ENCODE measurements at places on chromosomes 6 and 20.
A peak's percentile ranks its signal among the peaks of the same experiment; 100 is the strongest.

DNA sequence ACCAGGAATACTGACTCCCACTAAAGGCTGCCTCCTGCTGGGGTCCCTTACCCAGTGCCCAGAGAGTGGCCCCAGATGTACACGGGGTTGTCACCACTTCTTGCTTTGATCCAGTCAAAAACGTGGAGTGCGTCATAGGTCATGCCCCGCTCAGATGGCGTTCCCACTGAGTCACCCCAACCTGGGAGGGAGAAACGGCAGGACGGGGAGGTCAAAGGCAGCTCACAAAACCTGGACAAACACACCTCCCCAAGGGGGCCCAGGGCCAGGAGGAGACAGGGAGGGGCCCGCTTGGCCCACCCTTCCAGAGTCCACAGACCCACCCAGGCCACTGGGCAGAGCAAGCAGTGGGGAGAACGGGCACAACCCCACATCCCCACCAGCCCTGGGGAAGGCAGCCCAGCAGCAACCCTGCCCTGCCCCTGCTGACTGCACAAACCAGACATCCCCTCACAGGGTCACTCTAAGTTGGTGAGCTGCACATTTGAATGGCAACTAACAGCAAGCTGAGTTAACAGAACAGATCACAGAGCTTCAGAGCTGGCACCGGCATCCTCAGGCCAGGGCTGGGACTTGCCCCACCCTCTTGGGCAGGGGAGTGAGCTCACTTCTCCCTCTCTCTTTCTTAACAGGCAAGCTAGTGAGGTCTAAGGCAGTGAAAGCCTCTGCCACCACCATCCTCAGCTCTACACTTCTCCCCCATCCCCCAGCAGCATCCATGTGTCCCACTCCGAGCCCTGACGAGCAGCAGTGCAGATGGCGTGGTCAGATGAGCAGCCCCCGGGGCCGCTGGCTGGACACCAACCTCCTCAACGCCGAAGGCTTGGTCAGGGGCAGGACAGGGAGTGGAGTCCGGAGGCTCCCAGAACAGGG is 61.7 kb downstream of the PYGB start:
- DNase-seq, result no peak

DNA sequence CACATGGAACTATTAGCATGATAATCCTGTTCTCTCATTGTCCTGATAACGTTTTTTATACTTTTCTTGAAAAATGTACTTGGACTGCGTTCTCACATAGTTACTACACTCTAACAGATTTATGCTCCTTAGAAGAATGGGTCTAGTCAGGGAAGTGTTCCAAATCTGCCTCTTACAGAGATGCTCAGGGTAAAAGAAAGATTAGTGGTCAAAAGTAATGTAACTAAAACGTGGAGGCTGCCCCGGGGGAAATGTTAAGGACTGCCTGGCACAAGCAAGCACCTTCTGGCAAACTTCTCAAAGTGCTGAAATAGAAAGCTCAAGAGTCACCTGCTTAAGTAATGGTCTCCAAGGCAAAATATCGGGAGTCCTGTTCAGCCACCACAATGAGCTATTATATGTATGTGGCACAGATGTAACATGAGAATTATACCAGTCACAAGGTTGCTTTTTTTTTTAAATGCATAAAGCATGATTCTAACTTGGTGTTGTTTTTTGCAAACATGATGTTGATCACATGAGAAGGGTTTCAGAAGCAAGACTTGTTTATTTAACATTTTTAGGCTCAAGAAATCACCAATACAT is 244.5 kb upstream of the JARID2 start:
- DNase-seq, result no peak

DNA sequence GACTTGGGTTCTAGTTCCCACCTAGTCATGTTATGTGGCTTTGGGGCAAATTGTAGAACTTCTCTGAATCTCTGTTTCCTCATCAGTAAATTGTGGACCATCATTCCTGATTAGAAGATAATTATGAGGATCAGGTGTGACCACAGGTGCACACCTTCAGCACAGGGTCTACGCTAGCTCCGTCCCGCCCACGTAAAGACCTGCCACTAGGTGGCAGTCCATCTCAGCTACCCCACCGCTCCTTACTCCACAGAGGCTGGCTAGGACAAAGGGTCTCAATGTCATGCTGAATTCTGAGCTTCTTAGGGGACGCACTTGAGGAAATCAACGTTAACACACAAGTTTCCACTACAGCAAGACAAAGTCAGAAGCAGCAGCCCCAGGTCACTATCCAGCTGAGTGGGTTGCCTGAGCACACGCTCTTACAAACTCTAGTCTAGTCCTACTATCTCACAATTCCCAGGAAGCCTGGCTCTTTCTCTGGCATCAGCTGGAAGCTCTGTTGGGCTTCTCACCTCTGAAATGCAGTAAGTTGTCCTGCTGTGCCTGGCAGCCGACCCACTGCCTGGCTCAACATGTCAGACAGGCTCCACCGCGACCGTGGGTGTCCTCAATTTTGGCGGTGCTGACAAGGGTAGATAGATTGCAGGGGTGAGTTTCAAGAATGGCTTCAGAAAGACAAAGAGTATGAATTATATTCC is 2.0 kb upstream of the PLCG1 start:
- DNase-seq, result no peak

- no peak for DNase-seq
Measured at GRCh38 chr6:105035299-105035698, 78.4 kb downstream of the LIN28B start.

GRCh38 chr20:49659056-49659455 is 54.6 kb downstream of the B4GALT5 start:
- DNase-seq, result no peak

DNA sequence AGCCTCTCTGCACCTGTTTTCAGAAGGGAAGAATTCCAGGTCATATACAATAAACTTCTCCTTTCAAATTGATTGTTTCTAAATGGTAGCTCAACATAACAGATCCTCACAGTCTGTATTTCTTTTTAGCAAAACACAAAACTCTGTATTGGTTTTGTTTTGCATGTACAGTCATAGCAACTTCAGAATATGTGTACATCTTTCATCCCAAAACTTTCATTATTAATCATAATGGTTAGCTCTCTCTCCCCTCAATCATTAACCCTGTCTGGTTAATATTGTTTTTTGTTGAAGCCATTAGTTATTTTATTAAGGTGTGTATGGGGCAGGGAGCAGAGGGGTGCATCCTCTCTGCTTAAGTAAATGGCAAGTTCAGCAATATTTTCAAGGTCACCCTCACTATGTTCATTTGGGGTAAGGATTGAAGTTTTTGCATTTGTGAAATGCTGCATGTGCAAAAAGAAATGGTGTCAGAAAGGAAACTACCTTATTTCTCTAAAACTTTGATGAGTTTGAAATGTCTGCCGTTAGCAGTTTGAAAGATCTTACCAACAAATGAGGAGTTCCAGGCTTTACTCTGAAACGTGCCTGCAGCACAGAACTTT is 136.8 kb upstream of the BTBD3 start:
- no peak for DNase-seq

GRCh38 chr6:166415306-166415705 is 32.6 kb upstream of the MPC1 start:
- DNase-seq, result no peak

- DNase-seq, result no peak
Measured at GRCh38 chr6:158357570-158358216, 45.4 kb downstream of the TULP4 start.

DNA sequence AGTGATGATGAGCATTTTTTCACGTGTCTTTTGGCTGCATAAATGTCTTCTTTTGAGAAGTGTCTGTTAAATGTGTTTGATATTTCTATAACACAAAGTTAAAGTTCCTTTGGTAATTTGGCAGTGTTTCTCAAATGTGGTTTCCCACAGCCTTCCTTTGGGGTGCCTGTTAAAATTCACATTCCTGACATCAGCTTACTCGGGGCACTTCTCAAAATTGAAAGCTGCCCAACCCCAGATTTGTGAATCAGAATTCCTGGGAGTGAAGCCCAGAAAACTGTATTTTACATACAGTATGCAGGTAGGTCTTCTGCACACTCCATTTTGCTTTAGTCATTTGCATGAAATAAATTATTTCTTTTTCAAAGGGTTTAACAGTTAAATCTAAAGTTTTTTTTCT is 207.9 kb downstream of the GMPR start:
- DNase-seq, result no peak

- peak; percentile 90 for DNase-seq
Measured at GRCh38 chr6:134379076-134379475, 61.2 kb upstream of the SGK1 start.

- DNase-seq, result no peak
Measured at GRCh38 chr6:159801935-159802334, 1.9 kb downstream of the PNLDC1 start.

- no peak for DNase-seq
Measured at GRCh38 chr6:147700436-147701209, 192.1 kb downstream of the SAMD5 start.

DNA sequence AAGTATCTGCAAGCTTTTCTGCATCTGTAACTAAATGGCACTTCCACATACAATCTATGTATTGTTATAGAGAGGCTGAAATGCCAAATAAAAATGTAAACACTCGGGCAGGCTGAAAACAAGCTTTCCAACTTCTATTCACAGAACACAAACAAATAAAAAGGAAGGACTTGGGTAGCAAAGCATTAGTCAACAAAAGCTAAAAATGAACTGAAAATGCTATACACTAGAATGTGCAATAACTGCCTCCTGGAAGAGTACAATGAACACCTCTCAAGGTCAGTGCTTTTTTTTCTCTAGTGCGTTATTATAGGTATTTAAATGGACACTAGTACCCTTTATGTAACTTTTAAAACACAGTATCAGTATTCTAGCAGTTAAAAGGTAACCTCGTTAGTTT is 31.4 kb downstream of the STK38 start:
- no peak for DNase-seq

DNA sequence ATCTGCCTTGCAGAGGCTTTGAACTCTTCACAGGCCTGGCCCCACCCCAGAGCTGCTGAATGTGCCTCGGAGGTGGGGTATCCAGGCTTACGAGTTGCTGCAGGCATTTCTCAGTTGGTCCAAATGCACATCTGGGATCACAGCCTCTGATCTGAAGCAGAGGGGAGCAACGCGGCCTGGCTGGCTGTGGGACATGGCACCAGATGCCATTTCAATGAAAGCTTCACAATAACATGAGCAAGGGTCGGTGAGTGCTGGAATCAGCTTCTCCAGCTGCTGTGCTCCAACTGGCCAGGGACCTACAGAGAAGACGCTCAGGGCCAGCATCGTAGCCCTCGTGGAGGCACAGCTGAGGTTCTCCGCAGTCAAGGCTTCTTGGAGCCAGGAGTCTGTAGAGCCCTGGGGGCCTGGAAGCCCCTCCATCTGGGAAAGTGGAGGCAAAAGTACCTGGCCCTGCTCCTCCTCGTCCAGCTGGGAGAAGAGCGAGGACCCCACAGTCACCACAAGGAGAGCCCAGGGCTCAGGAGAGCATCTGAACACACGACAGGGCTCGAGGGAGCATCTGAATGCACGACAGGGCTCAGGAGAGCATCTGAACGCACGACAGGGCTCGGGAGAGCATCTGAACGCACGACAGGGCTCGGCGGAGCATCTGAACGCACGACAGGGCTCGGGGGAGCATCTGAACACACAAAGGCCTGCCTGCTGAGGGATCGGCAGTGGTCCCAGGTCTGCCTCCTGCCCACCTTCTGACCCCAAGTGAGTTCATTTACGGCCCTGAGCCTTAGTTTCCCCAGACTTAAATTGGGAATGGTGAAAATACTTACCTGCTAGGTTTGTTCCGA is 165.2 kb downstream of the DLL1 start:
- no peak for DNase-seq

DNA sequence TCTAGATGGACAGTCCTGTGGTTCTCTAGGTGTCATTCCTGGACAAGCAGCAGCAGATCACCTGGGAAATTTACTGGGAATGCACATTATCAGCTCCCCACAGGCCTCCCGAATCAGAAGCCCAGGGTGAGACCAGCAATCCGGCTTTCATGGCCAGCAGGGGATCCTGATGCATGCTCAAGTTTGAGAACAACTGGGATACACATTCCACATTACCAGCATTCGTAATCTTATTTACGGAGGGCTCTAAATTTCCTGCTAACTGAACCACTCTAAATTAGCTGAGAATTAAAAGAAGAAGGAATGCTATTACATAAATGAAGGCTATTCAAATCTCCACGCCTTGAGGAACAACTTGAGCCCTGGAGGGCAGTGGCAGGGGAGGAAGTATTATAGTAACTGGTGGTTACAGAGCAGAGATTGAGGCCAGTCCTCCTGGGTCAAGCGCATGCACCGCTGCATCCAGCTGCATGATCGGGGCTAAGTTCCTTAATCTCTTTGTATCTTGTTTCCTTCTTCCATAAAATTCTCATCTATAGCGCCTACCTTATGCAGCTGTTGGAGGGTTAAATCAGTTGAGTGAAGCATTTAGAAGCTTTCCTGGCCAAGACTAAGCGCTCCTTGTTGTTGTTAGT is 403.7 kb downstream of the CDH26 start:
- DNase-seq, result no peak

DNA sequence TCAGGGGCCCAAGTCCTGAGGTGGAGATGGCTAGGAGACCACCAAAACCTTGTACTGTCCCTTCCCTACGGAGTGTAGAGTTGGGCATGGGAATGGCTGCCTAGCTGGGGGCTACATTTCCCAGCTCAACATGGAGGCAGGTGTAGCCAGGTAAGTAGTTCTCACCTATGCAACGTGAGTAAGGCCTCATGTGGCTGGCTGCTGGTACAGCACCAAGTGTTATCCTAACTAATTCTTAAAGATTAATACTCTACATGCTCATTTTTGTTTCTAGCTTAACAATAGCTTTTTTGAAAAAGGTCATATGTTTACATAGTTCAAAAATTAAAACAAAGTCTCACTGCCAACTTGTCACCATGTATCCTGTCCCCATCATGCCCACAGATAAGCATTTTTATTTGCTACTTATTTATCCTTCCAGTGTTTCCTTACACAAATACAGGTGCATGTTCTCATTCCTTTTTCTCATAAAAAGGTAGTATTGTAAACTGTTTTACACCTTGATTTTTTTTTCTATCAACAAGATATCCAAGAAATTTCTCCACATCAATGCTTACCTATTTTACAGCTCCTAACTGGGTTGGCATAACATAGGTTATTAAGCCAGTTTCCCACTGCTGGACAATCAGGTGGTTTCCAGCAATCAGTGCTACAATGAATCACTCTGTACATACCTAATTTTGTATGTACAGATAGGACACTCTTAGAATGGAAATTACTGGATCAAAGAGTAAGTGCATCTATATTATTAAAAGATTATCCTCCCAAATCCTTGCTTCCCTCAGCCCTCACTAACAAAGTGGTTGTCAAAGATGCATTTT is 25.5 kb downstream of the ABHD12 start:
- no peak for DNase-seq

DNA sequence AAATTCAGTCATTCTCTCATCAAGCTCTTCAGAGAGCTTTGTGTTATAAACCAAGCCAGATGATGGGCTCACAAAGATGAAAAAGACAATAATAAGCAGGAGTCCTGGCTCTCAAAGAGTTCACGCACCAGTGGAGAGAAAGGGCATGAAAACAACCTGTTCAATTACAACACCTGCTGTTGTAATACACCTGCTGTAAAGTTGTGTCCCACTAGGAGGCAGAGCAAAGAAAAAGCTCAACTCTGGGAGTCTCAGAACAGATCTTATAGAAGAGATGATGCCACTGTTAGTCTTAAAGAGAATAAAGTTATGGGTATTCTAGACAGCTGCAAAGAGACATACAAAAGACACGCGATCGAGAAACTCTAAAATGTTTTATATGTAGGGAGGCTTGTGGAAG is 100.6 kb downstream of the DCDC2 start:
- DNase-seq, result no peak

GRCh38 chr6:70857387-70858077 is 99.3 kb downstream of the B3GAT2 start:
- DNase-seq, result no peak

GRCh38 chr20:45041464-45042337 is 59.2 kb downstream of the KCNS1 start:
- DNase-seq, result peak; percentile 52

GRCh38 chr6:62541502-62541901 is 255.5 kb upstream of the KHDRBS2 start:
- no peak for DNase-seq

All from iPS DF 19.7 (cell line).